ENCODE measurements at places on chromosomes 3 and 15.
A peak's percentile ranks its signal among the peaks of the same experiment; 100 is the strongest.

DNA sequence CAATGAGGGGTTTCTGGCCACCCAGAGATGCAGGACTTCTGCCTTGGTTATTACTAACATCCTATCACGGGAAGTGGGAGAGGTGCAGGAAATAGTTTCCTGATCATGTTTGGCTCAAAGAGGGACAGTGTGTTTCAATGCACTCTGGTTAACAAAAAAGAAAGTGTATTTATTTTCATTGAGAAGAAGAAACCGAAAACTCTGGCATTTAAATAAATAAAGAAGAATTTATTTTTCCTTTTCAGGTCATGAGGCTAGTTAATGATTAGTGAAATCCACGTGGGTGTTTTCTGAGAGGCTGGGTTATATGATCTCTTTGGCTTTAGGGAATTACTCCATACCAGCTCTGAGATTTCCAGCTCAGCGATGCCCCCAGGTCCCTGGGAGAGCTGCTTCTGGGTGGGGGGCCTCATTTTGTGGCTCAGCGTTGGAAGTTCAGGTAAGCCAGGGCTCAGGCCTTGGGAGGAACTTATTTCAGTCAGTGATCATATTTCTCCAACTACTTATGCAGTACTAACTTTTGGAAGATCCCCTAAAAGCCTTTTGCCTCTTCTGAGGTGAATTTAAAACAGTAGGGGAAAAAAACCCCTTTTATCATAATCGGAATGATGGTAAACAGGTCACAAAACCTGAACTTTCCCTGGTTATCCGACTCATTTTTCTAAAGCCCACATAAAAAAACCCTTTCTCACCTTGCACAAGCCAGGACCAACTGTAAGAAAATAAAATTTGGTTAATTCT, at the start of gene PLA1A:
Gene PLA1A (plus strand): TSS at position 338 of the 741 bp plus-strand sequence. CDS start 29 bp downstream, at position 367.
- DNase-seq, result no peak

- no peak for DNase-seq
Measured at GRCh38 chr3:102125994-102126368, 276.7 kb downstream of the NFKBIZ start.

GRCh38 chr3:10017636-10018292, 8.5 kb upstream of the FANCD2 start:
- DNase-seq, result peak; percentile 24

GRCh38 chr3:125000661-125001060, 55.1 kb downstream of the HEG1 start:
- DNase-seq, result no peak

- no peak for DNase-seq
Measured at GRCh38 chr15:92122259-92122658, 268.8 kb downstream of the SLCO3A1 start.

GRCh38 chr3:37015642-37016041, 22.3 kb downstream of the MLH1 start:
- no peak for DNase-seq

DNA sequence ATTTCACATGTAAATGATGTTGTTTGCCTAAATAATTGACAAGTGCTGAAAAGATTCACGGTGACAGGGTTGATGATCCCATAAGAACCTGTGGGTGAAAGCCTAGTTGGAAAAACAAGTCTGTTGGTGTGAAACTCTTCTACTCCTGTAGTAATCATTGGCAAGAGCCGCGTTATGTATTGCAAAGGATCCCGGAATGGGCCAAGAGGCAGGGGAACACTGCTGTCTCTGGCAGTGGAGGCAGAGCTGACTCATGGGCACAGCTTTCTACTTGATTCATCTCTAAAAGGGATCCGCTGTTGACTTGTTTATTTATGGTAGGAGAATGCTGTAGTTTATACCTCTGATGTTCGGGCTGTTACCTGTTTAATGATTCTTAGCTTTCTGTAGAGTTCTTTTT, 63.1 kb downstream of the MAP6D1 start:
- DNase-seq, result no peak

DNA sequence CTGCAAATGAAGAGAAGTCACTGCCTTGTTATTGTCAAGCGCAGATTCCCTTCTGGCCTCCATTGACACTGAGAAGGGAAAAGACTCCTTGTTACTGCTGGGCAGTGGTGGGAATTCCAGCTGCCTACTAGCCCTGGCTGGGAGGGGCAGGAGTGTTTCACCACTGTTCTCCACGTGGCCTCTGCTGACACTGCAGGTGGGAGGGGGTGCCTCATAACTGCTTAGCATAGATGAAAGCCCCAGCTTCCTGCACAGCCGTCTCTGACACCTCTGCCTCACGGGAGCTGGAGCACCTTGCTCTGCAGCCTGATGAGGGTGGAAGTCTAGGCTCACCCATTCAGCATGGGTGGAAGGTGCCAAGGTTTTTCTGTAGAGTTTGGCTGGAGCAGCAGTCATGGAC, 52.1 kb downstream of the TM2D3 start:
- no peak for DNase-seq

DNA sequence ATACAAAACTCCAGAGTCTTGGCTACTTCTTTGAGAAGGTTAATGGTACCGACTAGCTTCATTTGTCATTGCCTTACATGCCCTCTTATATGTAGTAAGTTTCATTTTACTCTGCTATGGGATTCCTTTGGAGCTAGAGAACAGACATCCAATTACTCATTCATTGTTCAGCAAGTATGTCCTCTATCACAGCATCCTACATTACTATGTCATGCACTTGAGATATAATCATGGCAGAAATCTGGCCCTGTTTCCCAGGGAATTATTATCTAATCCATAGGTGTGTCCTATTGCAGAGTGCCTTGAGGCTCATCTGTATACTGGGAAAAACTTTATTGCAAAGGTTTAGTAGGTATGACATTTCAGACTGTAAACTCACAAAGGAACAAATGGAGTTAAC, 333.1 kb upstream of the NECTIN3 start:
- no peak for DNase-seq

- DNase-seq, result no peak
Measured at GRCh38 chr3:15861163-15861562, 63.4 kb upstream of the ANKRD28 start.

DNA sequence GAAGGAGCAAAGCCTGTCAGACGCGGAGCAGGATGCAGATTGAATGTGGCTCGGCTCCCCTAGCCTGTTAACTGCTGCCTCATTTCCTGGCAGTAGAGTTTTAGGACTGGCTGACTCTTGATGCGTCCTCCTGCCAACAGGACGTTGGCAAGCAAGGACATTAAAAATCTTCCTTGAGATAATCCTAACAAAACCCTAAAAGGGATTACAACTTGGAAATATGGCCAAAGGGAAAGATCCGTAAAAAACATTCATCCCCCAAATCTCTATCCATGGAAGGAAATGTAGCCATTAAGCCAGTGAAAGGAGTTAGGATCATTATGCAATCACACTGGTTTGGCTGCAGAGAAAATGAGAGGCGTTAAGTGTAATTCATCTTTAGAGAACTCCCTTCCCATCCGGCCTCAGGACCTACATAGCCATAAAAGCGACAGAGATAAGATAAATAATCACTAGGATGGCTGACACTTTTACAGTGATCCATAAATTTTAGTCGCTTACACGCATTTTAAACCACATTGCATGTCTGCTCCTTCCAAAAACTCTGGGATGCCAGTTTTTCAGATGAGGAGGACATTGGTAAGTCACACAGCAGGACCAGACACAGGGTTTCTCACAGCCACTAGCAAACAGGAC, 44.5 kb upstream of the C3orf80 start:
- no peak for DNase-seq

DNA sequence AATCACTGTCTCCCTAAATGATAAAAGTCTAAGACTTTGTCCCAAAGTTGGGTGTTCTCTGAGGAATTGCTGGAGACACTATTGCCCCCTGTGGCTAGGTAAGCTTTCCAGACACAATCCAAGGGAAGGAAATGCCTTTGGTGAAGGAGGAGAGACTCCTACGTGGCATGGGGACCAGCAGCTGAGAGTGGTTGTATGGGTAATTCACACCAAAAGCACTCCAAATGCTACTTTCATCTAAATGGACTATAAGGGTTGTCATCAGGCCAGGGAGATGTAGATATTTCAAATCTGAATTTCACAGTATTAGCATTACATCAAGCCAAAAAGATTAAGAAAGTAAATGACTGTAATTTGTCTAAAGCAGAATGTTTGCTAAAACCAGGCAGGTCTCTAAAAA, 400.8 kb upstream of the THBS1 start:
- DNase-seq, result no peak

DNA sequence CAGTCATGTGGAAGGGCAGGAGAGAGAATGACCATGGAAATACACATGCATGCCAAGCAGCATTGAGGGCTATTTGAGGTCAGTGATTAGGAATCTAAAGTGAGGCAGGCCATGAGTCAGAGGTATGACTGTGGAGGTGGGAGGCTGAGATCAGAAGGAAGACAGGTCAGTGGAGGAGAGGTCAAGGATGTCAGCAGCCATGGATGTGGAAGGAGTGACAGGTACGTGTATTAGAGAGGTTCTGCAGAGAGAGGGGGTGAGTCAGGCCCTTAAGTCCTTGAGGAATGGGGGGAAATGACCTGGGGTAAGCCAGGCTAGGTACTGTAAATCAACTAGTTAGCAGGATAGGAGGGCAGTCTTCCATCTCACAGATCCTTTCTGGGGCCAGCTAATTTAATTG, 166.6 kb downstream of the ANO10 start:
- no peak for DNase-seq

DNA sequence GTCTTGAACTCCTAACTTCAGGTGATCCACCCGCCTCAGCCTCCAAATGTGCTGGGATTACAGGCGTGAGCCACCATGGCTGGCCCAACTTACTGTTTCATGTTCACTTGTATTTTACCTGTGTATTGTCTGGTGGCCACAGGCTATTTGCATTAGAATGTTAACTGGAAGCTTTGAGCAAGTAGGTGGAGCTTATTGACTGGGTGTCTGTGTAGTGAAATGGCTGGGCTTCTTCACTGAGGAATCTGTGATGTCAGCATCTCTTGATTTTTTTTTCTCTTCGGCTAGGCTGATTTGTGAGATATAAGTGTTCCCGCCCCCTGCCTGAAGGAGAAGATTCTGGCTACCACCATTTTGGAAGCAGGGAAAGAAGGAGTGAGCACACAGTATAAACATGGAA, 237.8 kb upstream of the PEX5L start:
- DNase-seq, result no peak

DNA sequence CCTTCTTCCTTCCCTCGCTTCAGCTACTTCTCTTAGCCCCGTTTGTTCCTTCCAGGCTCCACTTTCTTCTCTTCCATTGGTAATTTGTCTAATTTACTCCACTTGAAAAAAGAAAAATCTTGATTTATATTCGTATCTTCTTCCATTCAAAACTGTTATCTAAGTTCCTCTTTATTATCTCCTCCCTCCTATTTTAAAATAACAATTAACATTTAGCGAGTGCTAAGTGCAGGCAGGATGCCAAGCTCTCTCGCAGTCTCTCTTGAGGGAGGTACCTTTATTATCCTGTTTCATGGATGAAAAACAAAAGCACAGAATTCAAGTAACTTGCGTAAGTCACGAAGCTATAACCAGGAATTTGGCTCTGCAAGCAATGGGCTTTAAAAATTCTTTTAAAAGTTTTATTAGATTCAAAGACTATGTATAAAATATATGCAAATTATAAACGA, 418.9 kb upstream of the NAALADL2 start:
- no peak for DNase-seq

DNA sequence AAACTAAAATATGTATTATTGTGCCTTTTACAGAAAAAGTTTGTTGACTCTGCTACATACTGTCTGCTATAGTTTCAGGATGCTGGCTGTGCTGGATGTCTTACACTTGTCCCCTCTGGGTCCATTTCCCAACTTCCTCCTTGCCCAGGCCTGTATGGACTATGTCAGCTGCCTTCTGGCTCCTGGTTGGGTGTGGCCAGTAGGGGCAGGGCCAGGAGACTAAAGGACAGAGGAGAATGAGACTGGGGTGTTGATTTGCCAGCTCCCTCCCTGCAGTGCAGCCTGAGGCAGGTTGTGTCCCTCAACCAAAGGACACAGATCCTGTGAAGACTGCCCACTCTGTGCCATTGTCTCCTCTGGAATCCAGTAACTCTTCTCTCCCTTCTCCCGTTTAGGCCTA, 90.6 kb upstream of the UBE2E2 start:
- no peak for DNase-seq

GRCh38 chr3:134317106-134317947, 56.9 kb downstream of the AMOTL2 start:
- DNase-seq, result no peak

DNA sequence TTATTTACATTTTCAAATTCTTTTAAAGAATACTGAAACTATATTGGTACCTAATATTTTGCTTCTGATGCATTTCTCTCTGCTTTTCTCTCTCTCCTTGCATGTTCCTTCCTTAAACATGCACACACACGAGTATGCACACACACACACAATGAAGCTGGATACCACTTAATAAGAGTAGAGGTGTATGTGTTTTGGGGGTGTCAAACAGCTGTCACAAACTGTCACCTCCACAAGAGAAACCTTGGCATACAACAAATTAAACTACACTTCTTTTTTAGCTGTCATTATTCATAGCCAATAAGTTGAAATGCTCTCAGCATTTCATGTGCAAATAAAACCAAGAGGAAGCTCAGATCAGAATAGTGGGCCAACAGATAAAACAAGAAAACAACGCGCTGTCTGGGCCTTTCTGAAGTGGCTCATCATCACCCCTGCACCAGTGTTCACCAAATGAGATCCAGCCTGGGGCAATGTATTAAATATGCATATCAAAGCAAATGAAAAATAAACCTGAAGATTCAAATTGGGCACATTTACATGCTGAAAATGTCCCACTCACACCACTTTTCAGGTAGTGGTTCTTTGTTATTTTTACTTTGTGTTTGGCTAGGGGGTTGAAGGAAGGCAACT, 9.7 kb downstream of the MEIS2 start:
- DNase-seq, result no peak

DNA sequence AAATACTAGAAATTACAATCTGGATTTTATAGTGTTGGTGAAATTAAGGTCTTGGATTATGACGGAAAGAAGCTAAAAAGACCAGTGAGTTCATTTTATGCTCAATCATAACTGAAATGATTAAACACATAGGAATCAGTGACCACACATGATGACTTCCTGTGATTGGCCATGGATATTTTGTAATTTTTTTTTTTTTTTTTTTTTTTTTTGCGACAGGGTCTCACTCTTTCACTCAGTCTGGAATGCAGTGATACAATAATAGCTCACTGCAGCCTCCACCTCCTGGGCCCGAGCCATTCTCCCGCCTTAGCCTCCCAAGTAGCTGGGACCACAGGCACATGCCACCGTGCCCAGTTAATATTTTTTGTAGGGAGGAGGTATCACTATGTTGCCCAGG, 47.4 kb downstream of the PAQR5 start:
- no peak for DNase-seq

- no peak for DNase-seq
Measured at GRCh38 chr3:109213321-109213720, 76.8 kb downstream of the C3orf85 start.

DNA sequence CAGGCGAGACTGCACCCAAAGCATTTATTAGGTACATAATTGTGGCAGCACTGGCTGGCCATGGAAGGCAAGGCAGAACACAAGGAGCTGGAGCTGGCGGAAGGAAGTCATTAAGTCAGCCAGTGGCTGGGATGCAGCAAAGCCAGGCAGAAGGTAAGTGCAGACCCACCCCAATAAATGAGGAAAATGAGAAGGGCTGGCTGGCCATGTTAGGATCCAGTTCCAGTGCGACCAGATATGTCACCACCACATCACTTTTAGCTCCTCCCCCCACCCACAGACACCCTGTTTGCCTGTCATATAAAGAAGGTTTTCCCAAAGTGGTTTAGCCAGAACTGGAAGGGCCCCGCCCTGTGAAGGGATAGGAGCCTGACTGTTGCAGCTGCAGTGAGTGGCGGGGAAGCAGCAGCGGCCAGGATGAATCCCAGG, at the start of gene FURIN:
Gene FURIN (plus strand): TSS at position 328 of the 429 bp plus-strand sequence. CDS start 7,153 bp downstream, outside the sequence.
- DNase-seq, result no peak
